RCC 7860 (cell line): ENCODE measurements at places on chromosomes 7 and 10.

DNA sequence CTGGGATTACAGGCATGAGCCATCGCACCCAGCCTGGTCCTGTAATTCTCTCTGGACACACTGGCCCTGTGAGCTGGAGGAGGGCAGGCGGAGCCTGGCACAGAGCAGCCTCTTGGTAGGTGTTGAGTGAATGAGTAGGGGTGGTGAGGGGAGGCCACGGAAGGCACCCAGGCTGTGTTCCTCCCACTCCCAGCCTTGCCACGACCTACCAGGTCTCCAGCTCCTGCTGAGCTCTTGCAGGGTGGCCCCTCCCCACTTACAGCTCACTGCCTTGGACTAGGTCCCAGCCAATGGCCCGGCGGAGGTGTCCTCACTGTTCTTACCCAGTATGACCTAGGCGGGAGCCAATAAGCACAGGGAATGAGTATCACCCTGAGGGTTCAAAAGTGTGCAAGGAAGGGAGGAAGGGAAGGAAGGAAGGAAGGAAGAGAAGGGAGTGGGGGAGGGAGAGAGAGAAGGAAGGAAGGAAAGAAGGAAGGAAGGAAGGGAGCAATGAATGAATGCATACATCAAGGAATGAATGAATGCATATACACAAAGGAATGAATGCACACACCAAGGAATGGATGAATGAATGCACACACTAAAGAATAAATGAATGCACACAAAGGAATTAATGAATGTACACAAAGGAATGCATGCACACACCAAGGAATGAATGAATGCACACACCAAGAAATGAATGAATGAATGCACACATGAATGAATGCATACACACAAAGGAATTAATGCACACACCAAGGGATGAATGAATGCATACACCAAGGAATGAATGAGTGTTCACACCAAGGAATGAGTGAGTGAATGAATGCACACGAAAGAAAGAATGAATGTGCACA is 45.5 kb downstream of the GTF2IRD1 start:
- DNase-seq: peak; percentile 55

GRCh38 chr10:78703593-78703992 is 365.2 kb upstream of the ZMIZ1 start:
- peak; percentile 9 for DNase-seq

- DNase-seq: no peak
Measured at GRCh38 chr7:132846086-132846485, 235.8 kb downstream of the CHCHD3 start.

DNA sequence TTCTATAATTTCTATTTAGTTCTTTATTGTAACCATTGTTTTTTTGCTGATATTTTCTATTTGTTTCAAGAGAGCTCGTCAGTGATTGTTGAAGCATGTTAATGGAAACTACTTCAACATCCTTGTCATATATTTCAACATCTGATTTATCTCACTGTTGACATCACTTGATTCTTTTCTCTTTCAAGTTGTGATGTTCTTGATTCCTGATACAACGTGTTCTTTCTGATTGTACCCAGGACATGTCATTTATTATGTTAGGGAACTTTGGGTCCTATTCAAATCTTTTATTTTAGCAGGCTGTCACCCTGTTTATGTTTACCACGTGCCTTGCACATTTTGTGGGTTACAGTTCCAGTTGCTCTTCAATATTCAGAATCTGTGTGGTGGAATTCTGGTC is 79.8 kb upstream of the RSU1 start:
- DNase-seq: no peak

- DNase-seq: no peak
Measured at GRCh38 chr10:84590327-84591193, 262.2 kb downstream of the CCSER2 start.

DNA sequence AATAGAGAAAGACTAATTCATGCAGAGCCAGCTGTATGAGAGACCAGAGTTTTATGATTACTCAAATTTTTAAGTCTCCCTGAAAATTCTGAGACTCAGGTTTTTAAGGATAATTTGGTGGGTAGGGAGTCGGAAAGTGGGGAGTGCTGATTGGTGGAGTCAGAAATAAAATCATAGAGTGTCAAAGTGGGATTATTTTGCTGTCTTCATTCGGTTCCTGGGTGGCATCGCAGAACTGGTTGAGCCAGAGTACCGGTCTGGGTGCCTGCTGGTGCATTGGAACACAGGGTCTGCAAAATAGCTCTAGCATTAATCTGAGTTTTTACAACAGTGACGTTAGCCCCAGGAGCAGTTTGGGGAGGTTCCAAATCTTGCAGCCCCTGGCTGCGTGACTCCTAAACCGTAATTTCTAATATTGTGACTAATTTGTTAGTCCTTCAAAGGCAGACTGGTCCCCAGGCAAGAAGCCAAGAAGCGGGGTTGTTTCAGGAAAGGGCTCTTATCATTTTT is 32.4 kb downstream of the GPRIN2 start:
- DNase-seq: peak; percentile 98

DNA sequence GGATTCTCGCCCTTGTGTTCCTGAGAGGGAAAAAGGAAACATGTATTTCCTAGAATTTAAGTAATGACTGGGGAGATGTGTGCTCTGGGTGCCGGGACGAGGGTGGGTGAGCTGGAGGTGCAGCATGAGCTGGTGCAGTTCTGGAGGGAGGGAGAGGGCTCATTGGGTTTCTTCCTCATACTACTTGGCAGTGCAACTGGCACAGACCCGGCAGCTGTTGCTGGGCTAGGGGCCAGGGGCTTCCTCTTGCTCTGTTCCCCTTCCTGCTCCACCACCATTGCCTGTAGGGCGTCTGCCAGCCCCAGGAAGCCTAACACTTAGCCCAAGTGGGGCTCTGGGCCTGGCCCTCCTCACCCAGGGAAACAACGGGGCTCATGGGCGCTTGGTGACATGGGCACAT is 5.9 kb downstream of the RET start:
- DNase-seq: no peak
